ENCODE measurements at places on chromosomes 1 and 21.

DNA sequence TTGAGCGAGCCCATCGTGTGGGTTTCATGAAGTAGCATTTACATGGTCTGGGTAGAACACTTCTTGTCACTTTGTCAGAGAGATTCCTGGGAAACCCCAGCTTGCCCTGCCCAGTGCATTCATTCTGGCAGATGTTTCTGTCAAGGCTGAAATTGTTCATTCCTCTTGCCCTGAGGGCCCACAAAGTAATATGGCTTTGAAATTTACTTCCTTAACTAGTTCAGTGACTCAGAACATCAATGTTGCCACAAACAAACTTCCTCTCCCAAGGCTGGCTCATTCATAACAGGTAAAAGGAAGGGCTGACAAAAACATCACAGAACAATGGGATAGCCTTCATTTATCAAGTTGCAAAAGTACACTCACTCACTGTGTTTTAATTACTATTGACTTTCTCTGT is 5.0 kb upstream of the KIAA0040 start:
- DNase-seq: peak; percentile 95

DNA sequence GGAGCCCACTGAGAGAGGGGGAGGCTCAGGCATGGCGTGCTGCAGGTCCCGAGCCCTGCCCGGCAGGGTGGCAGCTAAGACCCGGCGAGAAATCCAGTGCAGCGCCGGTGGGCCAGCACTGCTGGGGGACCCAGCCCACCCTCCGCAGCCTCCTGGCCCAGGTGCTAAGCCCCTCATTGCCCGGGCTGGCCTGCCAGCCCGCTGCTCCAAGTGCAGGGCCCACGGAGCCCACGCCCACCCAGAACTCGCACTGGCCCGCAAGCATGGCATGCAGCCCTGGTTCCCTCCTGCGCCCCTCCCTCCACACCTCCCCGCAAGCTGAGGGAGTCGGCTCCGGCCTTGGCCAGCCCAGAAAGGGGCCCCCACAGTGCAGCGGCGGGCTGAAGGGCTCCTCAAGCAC is 61.5 kb downstream of the C21orf91 start:
- no peak for DNase-seq

DNA sequence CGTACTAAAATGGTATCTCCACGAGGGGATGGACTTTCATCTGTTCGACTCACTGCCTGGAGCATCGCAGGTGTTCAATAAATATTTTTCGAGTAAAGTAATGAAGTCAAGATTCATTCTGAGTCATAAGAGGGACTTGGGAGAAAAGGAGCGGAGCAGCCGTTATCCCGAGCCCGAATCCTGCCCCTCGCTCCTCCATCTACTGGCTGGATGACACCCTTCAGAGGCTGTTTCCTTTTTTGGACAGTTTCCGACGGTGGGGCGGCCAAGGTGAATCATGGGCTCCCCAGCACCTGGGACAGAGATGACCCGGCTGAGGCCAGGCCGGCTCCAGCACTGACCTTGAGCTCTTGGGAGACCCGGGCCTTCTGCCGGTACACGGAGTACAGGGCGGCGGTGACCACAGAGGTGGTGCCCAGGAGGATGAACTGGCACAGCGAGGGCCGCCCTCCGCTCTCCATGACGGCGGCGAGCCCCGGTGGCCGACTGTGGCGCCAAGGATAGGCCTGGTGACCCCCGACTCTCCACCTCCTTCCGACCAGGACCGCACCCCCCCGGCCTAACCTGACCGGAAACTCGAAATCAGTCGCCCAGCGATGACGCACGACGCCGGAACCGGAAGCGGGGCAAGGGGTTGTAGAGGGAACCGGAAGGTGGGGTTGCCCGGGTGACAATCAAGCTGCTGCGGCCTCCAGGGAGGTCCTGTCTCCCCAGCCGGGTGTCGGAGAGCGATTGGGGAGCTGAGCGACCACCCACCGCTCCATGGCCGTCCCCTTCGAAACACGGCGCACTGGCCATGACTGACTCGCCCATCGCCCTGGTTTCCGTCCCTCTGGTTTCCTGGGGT is at the start of gene MUL1:
Gene MUL1 (minus strand): TSS at position 588 of the 847 bp plus-strand sequence. CDS start 127 bp downstream, at position 461.
- DNase-seq: no peak

GRCh38 chr21:21662776-21663175 is 664.6 kb downstream of the NCAM2 start:
- no peak for DNase-seq

DNA sequence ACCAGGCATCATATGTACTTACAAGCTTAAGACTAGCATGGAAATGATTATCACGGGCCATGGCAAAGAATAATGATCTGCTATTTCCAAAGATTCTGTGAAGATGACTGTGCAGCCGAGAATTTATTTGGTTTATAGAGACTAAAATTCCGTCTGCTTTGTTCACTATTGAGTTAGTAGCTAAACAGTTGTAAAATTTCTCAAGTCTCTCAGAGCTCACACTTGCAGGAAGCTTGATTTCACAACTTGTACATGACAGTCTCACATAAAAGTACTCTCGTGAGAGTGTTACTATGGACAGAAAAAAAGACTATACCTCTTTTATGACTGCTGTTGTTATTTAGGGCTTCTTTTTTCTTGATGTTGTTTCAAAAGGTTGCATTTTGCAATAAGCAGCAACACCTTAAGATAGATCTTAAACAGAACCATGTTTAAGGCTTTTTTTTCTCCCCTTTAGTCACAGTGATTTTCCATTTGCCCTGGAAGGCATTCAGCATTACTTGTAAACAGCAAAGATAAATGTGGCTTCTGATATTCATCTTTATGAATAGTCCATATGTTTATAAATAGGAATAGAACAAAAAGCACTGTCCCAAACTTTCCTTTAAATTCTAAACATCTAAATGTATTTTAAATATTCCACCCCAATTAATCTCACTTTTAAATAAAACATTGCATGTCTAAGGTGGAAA is 24.8 kb downstream of the ST6GALNAC5 start:
- DNase-seq: no peak
